ENCODE measurements at places on chromosomes 13 and 19. TPM values are rescaled to one million over a fixed set of nuclear protein-coding genes. Genes with fewer than 3 reads are reported as not detected.

DNA sequence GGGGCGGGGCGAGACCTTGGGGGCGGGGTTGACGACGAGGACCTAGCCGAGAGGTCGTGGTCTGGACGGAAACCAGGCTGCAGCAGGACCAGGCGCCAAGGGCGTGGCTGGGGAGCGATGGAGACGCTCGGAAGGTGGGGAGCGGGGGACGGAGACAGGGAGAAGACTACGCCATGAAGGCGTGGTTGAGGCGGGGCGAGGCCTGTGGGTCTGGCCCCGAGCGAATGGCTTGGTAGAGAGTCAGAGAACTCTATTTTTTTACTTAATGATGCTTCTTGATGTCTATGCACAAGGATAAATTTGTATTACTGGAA lies 674 bp upstream of the FBXL12 start:
- no peaks in the 10 kb centered on the region for H3K27me3 ChIP-seq
- H3K4me1 ChIP-seq, result peaks cover 15% of the 10 kb centered on the region
- H3K27ac ChIP-seq, result peak overlapping the region; percentile 5
- peak overlapping the region; percentile 45 for H3K4me3 ChIP-seq

- H3K27me3 ChIP-seq, result no peaks in the 10 kb centered on the region
- peaks cover 2% of the 10 kb centered on the region for H3K36me3 ChIP-seq
- peak overlapping the region; percentile 78 for H3K27ac ChIP-seq
- peak overlapping the region; percentile 61 for H3K4me3 ChIP-seq
- H3K4me1 ChIP-seq, result peaks cover 52% of the 10 kb centered on the region
- peak; percentile 75 for DNase-seq
Observed at GRCh38 chr19:41226053-41226873, 7.2 kb downstream of the AXL start.

DNA sequence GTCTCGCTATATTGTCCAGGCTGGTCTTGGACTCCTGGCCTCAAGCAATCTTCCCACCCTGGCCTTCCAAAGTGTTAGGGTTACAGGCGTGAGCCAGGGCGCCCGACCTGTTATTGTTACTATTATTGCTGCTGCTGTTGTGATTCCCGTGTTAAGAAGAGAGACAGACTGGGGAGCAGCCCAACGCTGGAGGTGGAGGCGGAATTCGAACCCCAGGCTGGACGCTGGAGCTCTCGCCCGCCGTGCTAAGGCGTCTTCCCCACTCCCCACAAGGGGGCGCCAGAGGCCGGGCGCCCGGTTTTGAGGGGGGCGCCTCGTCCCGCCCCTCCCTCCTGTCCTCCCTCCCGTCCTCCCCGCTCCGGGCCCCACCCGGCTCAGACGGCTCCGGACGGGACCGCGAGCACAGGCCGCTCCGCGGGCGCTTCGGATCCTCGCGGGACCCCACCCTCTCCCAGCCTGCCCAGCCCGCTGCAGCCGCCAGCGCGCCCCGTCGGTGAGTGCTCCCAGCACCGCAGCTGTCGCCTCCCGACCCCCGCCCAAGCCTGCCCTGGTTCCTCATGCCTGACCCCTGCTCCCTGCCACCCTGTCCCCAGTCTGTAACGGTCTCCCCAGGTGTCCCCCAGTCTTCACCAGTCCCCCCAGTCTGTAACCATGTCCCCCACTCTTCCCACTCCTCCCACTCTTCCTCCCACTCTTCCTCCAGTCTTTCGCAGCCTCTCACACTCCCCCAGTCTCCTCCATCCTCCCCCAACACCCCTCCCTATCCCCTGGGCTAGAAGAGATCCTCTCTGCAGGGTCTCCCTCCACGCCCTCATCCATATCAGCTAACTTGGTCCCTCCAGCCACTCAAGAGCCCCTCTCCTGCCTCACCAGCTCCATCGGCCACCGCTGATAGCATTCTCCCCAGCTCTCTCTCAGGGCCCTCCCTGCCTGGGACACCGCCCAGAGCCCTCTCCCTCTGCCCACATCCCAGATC lies at the start of gene EHD2:
Gene EHD2, plus strand, starts transcription at position 377 of the 976 bp plus-strand sequence. CDS start 3,191 bp downstream, outside the sequence.
- H3K4me1 ChIP-seq, result 0 out of 2 replicates have a peak, but pooled peaks cover 5% of the 10 kb centered on the region
- H3K36me3 ChIP-seq, result no peaks in the 10 kb centered on the region
- H3K27me3 ChIP-seq, result no peaks in the 10 kb centered on the region
- DNase-seq, result no peak
- H3K4me3 ChIP-seq, result no peak within 1 kb of the TSS

GRCh38 chr13:77979721-77980385 lies 61.2 kb upstream of the EDNRB start:
- no peaks in the 10 kb centered on the region for H3K27me3 ChIP-seq
- H3K4me1 ChIP-seq, result peaks cover 14% of the 10 kb centered on the region
- no peak for DNase-seq
- H3K4me3 ChIP-seq, result no peak overlapping the region
- no peaks in the 10 kb centered on the region for H3K36me3 ChIP-seq
- H3K27ac ChIP-seq, result peak overlapping the region; percentile 53

CBARP gene
- total RNA-seq, result 1.9 TPM

DNA sequence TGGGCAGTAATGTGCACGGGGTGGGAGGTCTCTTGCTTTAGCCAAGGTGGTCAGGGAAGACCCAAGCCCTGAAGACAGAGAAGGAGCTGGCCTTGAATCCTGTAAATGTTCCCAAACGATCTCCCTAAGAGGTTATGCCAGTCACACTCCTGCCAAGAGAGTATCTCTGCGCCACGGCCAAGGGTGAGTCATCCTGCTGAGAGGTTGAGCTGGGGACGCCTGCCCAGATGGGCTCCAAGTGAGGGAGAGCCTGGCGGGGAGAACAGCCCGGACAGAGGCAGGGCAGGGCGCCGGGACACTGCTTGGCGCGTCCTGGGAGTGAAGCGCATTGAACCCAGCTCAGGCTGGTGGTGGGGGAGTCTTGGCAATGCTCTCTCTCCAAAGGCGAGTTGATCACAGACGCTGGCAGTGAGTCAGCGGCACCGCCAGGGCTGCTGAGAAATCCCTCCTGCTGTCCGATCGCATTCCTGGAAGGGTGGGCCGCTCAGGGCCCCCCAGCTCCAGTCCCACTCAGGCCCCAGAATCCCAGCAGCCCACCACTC lies 16.4 kb downstream of the SULT2B1 start:
- peak; percentile 83 for DNase-seq
- peaks cover 29% of the 10 kb centered on the region for H3K4me1 ChIP-seq
- H3K27ac ChIP-seq, result peak overlapping the region; percentile 40
- H3K27me3 ChIP-seq, result no peaks in the 10 kb centered on the region
- peak overlapping the region; percentile 32 for H3K4me3 ChIP-seq
- H3K36me3 ChIP-seq, result no peaks in the 10 kb centered on the region

CD70 gene
- not detected for total RNA-seq

GRCh38 chr19:52638601-52639000 lies 446 bp upstream of the ZNF83 start:
- DNase-seq, result no peak
- H3K27ac ChIP-seq, result no peak overlapping the region
- no peaks in the 10 kb centered on the region for H3K27me3 ChIP-seq

- no peak for DNase-seq
- no peak overlapping the region for H3K4me3 ChIP-seq
- no peaks in the 10 kb centered on the region for H3K36me3 ChIP-seq
- H3K27ac ChIP-seq, result no peak overlapping the region
- H3K27me3 ChIP-seq, result no peaks in the 10 kb centered on the region
- peaks cover 8% of the 10 kb centered on the region for H3K4me1 ChIP-seq
Observed at GRCh38 chr13:97161582-97162231, 60.4 kb upstream of the MBNL2 start.

GRCh38 chr13:27578121-27579030 lies 42.0 kb downstream of the LNX2 start:
- no peaks in the 10 kb centered on the region for H3K27me3 ChIP-seq
- H3K4me1 ChIP-seq, result peaks cover 5% of the 10 kb centered on the region
- peaks cover 12% of the 10 kb centered on the region for H3K36me3 ChIP-seq
- DNase-seq, result no peak
- no peak overlapping the region for H3K27ac ChIP-seq

GRCh38 chr19:14401468-14402195 lies 17.5 kb downstream of the DDX39A start:
- H3K4me3 ChIP-seq, result no peak overlapping the region
- no peaks in the 10 kb centered on the region for H3K27me3 ChIP-seq
- peak overlapping the region; percentile 28 for H3K27ac ChIP-seq
- H3K36me3 ChIP-seq, result peaks cover 3% of the 10 kb centered on the region

TPRX1 gene
- total RNA-seq, result not detected

DNA sequence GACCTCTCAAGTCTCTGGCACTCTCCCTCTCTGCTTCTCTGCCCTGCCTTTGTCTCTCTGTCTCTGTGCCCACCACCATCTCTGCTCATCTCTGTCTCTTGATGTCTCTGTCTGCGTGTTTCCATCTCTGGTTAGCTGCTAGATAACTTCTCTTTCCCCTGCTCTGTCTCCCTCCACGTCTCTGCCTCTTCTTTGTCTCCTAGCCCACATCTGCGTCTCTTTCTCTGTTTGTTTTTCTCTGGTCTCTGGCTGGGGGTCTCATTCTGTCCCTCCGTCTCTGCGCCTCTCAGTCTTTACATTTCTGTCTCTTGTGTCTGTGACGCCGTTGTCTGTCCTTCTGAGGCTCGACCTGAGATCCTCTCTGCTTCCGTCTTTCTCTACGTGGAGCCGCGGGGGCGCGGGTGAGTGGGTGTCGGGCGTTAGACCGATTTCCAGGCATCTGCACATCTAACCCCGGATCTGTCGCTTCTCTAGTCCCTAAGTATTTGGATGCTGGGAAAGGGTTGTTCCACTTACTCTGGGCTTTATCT lies 386 bp downstream of the GIPR start:
- H3K27ac ChIP-seq, result 0 out of 2 replicates have a peak overlapping the region, but pooled peaks have one; percentile 7
- DNase-seq, result no peak
- peaks cover 35% of the 10 kb centered on the region for H3K4me1 ChIP-seq
- no peaks in the 10 kb centered on the region for H3K27me3 ChIP-seq
- H3K4me3 ChIP-seq, result peak overlapping the region; percentile 60
- H3K36me3 ChIP-seq, result no peaks in the 10 kb centered on the region

DNA sequence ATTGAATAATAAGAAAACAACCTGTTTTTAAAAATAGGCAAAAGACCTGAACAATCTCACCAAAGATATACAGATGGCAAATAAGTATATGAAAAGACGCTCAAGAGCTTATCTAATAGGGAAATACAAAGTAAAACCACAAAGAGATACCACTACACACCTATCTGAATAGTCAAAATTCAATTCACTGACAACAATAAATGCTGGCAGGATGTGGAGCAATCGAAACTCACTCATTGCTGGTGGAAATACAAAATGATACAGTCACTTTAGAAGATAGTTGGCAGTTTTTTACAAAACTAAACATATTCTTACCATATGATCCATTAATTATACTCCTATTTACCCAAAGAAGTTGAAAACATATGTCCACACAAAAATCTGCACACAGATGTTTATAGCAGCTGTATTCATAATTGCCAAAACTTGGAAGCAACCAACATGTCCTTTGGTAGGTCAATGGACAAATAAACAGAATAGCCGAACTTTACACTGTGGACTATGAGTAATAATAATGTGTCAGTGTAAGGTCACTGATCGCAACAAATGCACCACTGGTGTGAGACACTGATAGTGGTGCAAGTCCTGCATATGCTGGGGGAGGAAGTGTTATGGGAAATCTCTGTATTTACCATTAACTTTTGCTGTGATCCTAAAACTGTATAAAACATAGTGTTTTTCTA lies 20.8 kb downstream of the ZC3H13 start:
- no peaks in the 10 kb centered on the region for H3K4me1 ChIP-seq
- DNase-seq, result no peak
- H3K27me3 ChIP-seq, result no peaks in the 10 kb centered on the region
- H3K4me3 ChIP-seq, result no peak overlapping the region
- H3K27ac ChIP-seq, result no peak overlapping the region
- H3K36me3 ChIP-seq, result peaks cover 6% of the 10 kb centered on the region

GRCh38 chr13:39565036-39565949 lies 37.7 kb downstream of the LHFPL6 start:
- H3K27ac ChIP-seq, result peak overlapping the region; percentile 85
- peaks cover 28% of the 10 kb centered on the region for H3K4me1 ChIP-seq
- no peaks in the 10 kb centered on the region for H3K36me3 ChIP-seq
- H3K27me3 ChIP-seq, result no peaks in the 10 kb centered on the region

DNA sequence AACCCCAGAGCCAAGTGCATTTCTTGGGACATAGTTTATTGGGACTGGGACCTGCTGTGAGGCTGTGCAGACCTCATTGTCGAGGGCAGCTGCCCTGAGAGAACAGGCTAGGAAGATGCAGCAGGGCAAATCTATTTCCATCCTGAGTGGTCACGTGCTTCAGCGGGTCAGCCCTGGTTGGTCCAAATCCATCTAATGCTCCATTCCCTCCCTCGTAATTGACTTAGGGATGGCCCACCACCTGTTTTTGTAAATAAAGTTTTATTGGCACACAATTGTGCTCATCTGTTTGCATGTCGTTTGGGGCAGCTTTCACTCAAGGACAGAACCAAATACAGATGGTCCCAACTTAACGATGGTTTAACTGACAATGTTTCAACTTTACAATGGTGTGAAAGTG lies 75.5 kb upstream of the ADGRE5 start:
- peaks cover 26% of the 10 kb centered on the region for H3K27me3 ChIP-seq
- H3K27ac ChIP-seq, result no peak overlapping the region
- no peak for DNase-seq
- no peaks in the 10 kb centered on the region for H3K36me3 ChIP-seq

DNA sequence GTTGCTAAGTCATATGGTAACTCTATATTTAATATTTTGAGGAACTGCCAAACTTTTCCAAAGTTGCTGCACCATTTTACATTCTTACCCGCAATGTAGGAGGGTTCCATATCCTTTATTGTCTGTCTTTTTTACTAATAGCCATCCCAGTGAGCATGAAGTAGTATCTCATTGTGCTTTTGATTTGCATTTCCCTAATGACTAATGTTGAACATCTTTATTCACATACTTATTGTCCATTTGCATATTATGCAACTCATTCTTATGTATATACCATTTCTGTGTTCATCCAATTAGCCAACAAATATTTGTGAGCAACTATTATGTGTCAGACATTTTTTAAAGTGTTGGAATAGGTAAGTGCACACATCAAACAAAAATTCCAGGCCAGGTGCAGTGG lies 20.4 kb upstream of the ATP8A2 start:
- no peaks in the 10 kb centered on the region for H3K4me1 ChIP-seq
- no peak overlapping the region for H3K4me3 ChIP-seq
- H3K36me3 ChIP-seq, result no peaks in the 10 kb centered on the region
- H3K27ac ChIP-seq, result no peak overlapping the region
- DNase-seq, result no peak

DNA sequence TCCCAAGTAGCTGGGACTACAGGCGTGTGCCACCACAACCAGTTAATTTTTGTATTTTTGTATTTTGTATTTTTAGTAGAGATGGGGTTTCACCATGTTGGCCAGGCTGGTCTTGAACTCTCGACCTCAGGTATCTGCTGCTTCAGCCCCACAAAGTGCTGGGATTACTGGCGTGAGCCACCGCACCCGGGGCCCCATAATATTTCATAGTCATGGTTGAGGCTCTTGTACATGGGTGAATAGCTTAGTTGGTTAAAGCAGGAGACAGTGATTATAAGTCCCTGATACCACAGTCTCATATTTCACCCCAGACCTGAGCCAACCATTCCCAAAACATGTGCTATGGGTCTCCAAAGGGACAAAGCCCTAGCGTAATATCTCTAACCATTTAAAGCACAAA lies 26.1 kb downstream of the MBNL2 start:
- no peak for DNase-seq
- H3K4me1 ChIP-seq, result peaks cover 29% of the 10 kb centered on the region
- H3K27me3 ChIP-seq, result no peaks in the 10 kb centered on the region
- H3K4me3 ChIP-seq, result no peak overlapping the region
- peaks cover 47% of the 10 kb centered on the region for H3K36me3 ChIP-seq
